ENCODE measurements at places on chromosomes 16 and 17.
A peak's percentile ranks its signal among the peaks of the same experiment; 100 is the strongest.

- DNase-seq = no peak
Observed at GRCh38 chr17:70086516-70086915, 11.5 kb downstream of the KCNJ16 start.

GRCh38 chr16:57102888-57103851, 10.8 kb downstream of the CPNE2 start:
- no peak for DNase-seq

- DNase-seq = no peak
Observed at GRCh38 chr17:34399725-34400124, 36.7 kb upstream of the CCL1 start.

DNA sequence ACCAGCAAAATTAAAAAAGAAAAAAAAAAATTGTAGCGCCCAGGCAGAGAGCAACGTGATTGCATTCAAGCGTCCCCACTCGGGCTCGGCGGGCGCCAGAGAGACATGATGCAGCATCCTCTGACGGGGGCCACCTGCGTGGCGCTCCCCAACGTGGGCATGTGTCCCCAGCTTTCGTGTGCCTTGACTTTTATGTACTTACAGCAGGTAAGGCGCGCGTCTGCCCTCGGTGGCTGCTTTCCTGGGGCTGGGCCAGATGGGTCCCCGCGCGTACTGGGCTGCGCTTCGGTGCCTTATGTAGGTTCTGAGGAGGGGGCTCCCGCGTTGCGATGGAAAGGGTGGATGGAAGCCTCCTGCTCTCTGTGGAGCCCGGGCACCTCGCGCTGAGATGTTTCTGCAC, 28.4 kb upstream of the RBFOX1 start:
- no peak for DNase-seq

DNA sequence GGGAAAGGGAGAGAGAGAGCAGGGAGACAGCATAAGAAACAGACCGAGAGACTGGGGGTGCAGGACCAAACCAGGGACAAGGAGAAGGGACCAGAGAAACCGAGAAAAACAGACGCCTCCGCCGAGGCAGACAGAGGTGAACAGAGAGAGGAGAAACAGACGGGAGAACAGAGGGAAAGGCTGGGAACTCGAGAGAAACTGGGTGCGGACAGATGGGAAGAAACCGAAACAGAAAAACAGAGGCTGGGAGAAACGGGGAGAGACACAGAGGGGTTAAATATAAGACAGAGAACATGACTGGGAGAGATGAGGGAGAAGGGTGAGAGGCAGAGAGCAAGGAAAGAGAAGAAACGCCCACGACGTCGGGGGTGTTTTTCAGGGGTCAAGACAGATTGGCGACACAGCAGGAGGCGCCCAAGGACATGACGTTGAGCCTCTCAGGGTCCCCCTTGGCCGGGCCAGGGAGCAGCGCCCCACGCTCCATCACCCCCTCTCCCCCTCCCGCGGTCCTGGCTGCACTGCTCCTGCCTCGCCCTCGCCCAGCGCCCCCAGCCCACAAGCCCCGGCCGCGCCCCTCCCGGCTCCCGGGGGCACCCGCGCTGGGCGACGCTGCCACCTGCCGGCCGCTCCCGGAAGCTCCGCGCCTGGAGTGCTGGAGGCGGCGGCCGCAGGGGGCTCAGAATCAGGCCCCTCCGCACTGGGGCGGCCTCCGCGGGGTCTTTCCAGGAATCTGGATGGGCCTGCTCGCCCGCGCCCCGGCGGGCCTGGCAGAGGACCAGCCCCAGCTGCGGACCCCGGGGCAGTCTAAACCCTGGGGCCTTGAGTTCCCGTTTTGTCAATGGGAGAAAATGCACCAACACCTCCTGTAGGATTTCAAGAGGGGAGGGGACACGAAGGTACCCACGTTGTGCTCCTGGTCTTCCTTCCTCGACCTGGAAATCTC, 1.3 kb upstream of the TMEM92 start:
- DNase-seq = peak; percentile 51

GRCh38 chr17:12567077-12568053, 98.3 kb upstream of the MYOCD start:
- no peak for DNase-seq

DNA sequence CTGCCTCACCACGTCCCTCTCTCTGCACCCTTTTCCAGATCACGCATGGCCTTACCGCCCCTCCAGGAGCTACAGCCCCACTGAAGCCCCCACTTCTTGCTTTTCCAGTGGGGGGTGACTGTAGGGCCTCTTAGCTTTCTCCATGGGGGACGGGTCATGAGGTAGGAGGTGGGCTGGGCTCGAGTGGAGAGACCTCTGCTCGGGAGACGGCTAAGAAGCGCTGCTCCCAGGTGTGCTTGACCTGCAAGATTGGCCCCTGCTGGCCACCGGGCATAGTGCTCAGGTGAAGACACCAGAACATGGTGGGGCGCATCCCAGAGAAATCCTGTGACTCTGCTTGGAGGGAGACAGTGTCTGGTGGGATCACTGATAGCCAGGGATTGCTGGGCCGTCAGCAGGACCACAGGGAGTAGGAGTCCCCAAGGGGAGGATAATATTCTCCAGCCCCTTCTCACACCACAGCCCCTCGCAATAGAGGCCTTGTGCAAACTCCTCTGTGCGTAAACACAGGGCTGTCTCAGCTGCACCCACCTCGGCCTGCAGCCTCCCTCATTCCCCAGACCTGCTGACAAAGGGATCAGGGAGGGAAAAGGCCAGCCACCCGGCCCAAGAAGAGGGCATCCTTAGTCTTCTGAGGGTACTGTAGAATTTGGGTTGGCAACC, 8.9 kb upstream of the GALK1 start:
- DNase-seq = no peak

GRCh38 chr17:901964-902363, 77.6 kb downstream of the NXN start:
- no peak for DNase-seq

DNA sequence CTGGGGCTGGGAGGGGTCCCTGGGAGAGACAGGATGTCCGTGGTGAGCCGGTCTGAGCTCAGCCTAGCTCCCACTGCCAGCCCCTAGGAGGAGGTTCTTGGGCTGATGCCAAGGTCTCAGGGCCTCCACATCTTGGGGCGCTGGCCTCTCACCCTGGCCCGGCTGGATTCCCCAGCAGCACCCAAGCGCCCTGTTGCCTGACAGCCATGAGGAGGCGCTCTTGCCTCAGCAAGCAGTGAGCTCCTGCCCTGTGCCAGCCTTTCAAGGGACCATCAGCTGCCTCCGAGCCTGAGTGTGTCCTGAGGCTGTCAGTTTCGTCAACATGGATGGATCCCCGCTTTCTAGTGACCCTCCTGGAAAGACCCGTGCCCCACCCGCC, 234.9 kb upstream of the CIBAR2 start:
- no peak for DNase-seq

DNA sequence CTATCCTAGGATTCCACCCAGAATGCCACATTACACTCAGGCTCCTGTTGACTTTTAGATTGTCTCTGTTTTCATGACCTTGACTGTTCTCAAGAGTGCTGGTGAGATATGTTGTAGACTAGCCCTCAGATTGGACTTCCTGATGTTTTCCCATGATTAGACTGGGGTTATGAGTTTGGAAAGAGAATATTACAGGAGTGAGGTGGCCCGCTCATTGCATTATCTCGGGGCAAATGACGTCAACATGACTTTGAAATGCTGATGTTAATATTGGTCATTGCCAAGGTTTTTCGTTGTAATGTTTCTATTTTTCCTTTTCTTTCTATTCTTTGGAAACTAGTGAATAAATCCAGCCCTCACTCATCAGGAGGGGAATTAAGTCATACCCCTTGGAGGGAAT, 355.7 kb upstream of the MON1B start:
- no peak for DNase-seq

DNA sequence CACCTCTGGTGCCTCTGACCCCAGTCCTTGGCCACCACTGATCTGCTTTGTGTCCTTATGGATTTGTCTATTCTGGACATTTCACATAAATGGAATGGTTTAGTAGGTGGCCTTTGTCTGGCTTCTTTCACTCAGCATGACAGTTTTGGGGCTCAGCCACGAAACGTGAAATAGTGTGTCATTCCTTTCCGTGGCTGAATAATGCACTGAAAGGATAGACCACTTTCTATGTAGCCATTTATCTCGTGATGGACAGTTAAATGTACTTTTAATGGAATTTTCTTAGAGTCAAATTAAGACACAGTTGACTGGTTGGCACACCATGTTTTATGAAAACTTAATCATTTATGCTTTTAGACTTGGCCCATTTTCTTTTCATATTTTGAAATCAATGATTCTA, 57.4 kb downstream of the LITAF start:
- no peak for DNase-seq

GRCh38 chr16:15434425-15435215, at the start of gene BMERB1:
BMERB1 (plus strand) TSS chr16:15434588; CDS start chr16:15434654, 66 bp downstream.
- peak; percentile 81 for DNase-seq

DNA sequence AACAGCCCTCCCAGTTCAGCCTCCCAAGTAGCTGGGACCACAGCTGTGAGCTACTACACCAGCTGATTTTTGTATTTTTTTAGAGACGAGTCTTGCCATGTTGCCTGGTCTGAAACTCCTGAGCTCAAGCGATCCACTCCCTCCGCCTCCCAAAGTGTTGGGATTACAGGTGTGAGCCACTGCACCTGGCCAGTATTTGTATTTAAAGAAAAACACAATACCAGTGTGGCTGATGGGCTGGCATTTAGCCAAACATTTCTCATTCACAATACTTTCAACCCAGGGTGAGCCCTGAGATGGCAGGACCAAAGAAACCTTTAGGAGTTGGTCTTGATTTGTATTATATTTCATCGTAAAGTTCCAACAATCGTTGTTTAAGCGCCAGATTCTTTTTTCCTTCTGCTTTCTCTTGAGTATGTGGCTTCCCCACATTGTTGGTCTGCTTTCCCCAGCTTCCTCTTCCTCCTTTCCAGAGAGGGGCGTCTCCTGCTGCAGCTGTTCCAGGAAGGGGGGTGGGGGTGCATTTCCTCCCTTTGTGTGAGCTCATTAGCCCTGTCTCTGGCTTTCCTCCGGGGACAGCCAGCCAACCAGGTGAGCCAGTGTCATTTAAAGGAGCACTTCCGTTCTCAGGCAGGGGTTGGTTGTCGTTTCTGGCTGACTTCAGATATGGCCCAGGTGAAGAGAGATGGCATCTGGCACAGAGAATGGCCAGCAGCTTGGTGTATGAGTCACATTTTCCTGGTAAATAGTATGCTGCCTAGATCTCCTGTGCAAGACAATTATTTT, 79.9 kb downstream of the GPRC5B start:
- DNase-seq = no peak

DNA sequence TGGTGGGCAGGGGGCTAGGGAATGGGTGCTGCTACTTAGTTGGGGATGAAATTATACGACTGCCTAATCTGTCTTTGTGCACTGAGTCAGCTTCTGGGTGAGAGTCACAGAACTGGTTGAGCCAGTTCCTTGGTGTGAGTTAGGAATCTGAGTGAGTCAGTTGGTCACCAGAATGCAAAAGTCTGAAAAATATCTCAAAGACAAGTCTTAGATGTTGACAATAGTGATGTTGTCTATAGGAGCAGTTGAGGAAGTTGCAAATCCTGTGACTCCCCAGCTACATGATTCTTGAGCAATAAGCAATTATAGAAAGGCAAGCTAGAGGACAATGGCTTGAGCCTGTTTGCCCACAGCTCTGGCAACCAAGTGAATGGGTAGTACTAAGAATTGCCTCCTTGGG, 399.2 kb downstream of the CNTNAP4 start:
- DNase-seq = no peak

DNA sequence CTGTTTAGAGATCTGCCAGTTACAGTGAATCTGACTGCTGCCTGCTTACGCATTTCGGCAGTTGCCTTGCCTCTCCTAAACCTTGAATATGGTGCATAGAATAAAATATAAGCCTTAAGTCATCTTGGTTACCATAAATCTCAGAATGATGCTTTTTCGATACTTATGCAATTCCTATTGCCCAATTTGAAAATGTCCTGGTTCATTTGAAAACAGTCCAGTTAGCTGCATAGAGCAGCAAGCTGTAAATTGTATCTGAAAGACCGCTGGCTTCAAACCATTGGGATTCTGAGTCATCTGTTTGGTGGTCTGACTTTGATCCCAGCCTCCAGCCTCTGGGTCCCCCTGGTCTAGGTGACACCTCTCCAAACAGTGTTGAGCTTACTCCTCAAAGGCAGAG, 2.7 kb upstream of the PRKCA start:
- no peak for DNase-seq

DNA sequence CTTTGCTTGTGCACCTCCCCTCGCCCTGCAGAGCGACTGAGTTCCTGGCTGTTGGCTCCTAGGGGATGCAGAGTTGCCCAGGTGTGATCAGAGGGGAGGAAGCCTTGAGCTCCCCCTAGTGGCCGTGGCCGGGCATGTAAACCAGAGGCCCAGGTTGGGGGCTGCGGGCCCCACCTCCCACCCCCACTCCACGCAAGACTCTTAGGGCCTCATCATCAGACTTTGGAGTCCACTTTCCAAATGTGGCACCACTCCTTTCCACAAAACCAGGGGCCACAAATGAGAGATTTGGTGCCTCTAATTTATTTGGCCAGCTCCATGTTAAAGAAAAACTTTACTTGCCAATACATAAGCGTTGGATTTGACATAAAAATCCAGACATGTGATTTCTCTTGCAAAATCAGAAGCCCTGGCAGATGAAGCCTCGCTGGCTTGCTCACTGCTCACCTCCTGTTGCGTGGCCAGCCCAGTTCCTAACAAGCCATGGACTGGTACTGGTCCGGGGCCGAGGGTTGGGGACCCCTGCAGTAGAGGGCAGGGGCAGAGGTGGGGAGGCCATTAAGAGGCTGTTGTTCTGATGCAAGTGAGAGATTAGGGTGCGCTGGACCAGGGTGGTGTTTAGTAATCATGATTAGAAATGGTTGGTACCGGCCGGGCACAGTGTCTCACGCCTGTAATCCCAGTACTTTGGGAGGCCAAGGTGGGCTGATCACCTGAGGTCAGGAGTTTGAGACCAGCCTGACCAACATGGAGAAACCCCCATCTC, 28.7 kb upstream of the GAS7 start:
- no peak for DNase-seq

- DNase-seq = no peak
Observed at GRCh38 chr17:36089339-36089865, 541 bp downstream of the CCL3 start.

DNA sequence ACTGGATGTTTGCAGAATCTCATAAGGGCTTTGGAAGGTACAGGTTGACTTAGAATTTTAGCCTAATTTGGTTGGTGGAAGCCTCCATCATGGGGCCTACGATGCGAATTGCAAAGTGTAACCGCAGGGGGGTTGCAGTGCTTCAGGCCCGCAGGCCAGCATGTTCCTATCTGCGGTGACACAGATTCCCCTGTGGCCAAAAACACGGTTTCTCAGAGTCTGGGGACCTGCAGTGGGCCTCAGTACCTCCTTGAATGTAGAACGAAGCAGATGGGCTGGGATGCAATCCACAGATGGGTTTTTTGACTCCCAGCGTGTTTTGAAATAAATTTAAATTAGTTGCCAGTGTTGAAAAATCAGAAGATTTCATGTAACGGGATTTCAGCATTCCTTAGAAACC, 34.7 kb downstream of the KIAA0513 start:
- no peak for DNase-seq

- DNase-seq = no peak
Observed at GRCh38 chr16:30115238-30115637, 1.9 kb upstream of the GDPD3 start.

- no peak for DNase-seq
Observed at GRCh38 chr16:3486506-3487215, 8.6 kb downstream of the C16orf90 start.

Data from NCI-H524 (cell line).